EH (cell line): ENCODE measurements at places on chromosomes 3 and 15.

DNA sequence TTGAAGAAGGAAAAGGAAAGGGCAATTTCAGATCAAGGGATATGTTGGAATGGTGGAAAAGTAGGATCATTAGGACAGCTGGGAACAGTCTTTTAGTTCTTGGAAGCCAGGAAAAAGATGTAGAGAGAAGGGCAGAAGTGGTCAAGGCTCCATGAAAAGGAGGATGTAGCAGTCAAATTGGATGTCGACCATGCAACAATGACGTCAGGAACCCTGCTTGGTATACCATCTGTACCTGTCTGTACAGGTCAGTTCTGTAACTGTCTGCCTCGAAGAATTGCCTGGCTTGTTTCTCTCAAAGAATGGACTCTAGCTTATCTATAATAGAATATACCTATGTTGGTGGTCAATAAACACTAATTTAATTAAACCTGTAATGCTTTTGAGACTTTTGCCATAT lies 157.8 kb upstream of the SGO1 start:
- DNase-seq: no peak

DNA sequence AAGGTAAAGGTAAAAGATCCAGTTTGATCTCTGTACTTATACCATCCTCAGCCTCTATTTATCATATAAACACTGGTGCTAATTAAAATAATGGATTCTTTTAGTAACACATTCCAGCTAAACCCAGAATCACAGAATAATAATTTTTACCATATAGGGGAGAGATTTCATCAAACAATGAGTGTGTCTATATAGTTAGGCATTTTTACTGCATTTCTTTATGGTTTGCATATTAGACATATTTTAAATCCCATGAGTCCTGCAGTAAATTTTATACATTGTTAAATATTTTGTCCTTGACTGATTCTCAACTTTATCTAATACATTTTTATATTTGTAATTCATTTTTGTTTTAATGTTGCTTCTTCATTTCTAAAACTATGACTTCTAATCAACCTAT lies 323.7 kb upstream of the AGTR1 start:
- no peak for DNase-seq

- DNase-seq: no peak
Observed at GRCh38 chr15:25242957-25243799, 195.6 kb downstream of the UBE3A start.

DNA sequence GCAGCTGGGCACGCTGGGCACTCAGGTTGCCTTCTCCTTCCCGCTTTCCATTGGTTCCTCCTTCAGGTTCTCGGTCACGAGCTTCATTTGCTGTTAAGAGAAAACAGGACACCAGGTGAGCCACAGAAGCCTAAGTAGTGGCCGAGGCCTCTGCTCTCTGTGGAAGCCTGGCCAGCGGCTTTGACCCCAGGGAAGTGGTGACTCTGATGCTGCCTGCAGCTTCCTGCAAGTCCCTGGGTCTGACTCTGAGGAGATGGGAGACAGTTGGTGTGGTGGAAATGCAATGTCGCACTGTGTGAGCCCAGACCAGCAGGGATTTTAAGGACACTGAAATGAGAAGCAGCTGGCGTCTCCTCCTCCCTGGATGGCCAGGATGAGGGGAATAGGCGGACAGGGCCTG lies 80.5 kb downstream of the SNRK start:
- no peak for DNase-seq

- no peak for DNase-seq
Observed at GRCh38 chr3:127629467-127630403, 750 bp downstream of the PODXL2 start.

GRCh38 chr15:100034191-100034590 lies 301.0 kb upstream of the LYSMD4 start:
- no peak for DNase-seq

DNA sequence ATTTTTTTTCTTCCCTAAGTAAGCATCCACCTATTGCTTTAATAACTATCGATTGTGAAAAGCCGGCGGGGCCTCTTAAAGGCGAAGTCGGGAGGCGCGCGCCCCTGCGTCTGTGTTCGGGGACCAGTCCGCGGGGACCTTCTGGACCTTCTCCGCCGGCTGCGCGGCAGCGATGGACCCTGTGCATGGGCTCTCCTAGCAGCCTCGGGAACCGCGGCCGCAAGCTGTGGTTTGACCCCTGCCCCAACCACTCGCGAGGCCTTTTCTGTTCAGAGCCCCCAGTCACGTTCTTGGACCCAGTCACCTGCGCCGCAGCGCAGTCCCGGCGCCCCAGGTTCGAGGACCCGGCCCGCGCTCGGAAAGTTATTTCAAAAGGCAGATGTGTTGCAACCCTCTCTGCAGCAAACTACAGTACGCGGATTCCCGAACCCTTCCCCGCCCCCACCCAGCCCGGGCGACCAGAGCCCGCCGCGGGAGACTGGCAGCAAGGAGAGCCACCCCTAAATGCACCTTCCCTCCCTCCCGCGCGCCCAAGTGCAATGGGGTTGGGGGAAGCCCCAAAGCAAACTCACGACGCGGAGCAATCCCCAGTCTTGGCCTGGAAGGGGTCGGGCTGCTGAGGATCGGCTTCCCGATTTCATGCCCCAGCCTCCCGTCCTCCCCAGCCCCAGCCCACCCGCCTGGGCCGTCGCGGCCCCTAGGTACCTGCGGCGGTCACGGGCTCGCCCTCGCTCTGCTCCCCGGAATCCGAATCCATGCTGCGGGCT lies 684 bp downstream of the TNFAIP8L3 start:
- DNase-seq: peak; percentile 11

DNA sequence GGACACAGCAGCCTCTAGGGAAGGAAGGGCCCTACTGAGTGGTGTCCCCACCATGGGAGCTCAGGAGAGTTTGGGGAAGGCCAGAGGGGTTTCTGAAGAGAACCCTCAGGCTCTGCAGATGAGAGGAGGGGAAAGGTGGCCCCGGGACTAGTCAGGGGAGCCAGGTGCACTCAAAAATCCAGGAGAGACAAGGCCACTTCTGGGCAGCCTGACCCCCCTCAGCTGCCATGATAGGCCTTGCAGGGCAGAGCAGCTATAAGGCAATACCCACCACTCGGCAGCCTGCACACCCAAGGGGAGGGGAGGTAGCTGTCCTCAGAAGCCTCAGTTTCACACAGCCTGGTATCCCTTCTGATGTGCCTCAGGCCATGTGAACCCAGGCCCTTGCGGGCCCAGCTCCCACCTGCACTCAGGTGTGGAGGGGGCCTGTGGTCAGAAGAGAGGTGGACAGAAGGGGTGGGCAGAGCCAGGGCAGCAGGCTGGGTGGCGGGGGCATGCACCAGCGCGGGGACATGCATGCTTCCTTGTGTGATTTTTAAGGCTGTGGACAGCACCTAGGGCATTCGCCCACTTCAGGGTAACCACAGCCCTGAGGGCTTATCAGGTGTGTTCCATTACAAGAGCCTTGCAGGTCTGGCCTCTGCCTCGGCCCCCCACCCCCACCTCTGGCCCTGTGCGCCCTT lies 34.6 kb downstream of the SRPRB start:
- DNase-seq: no peak

GRCh38 chr3:157026091-157026490 lies 133.9 kb downstream of the CCNL1 start:
- peak; percentile 23 for DNase-seq

DNA sequence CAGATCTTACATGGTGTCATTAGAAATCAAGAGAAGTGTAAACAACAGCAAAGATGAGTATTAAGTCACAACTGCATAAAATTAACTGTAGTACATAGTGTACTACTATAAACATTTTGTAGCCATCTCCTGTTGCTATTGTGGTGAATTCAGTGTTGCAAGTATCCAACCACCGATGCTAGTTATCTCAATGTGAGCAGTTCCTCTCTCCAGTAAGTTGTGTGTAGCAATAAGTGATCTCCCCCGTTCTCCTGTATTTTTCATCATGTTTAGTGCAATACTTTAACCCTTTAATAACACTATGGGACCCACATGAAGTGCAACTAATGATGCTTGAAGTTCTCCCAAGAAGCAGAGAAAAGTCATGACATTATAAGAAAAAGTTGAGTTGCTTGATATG lies 264.7 kb upstream of the KCNH8 start:
- no peak for DNase-seq

DNA sequence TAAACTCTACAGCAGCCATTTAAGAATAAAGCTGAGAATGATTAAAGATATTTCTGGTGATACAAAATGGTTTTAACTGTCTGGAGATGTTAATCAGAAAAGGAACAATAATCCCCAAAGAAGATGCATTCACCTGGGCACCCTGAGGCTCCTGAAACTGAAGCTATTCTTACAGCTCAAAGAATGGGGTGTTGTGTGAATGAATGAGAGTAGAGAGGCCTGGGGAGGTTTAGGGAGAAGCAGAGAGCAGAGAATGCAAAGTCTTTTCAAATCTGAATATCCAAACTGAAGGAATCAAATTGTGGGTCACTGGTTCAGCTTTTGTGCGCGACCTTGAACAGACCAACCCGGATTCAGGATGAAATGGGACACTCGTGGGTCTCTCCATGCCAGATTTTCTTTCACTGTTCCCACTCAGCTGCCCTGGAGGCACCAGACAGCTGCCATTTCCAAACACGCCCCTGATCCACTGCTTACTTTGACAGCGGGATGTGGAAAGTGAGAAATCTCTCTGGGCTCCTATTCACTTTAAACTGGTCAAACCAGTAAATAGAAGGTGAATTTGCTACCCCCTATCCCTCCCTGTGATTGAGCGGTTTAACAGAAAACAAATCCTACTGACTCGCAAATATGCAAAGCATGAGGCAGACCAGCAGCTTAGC lies 485.5 kb upstream of the THBS1 start:
- DNase-seq: no peak

- DNase-seq: peak; percentile 21
Observed at GRCh38 chr15:63985221-63986184, 60.8 kb downstream of the DAPK2 start.

GRCh38 chr3:57094575-57094974 lies 34.1 kb downstream of the SPATA12 start:
- DNase-seq: peak; percentile 4

DNA sequence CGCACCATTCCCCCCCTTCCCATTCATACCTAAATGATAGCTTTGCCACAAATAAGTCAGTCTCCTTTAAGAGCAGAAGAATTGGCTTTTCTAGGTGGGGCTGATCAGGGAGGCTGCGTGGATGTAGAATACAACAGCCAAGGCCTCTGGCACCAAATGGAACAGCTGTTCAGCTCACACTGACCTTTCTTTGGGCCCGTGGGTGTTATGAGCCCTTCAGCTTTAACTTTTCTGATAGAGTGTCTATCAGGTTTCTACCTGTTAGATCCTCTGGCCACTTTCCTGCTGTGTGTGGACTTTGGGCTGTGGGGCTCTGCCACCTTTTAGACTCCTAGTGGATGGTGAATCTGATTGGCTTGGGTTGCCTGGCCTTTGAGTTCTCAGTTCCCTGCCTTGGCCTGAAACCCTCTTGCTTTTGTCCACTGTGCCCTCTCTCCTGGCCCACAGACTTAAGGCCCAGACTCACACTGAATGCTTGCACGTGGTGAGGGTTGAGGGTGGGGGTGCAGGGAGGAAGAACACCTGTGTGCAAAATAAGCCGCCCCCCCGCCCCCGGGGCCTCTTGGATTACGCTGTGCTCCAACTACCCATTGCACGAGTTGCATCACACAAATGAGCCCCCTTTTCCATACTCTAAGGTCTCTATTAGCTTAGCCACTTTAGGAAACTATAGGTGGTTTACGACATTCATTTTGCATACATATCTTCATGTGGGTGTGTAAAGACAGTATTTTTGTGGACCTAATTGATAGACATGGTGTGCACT lies 1.3 kb upstream of the RFX7 start:
- DNase-seq: no peak

DNA sequence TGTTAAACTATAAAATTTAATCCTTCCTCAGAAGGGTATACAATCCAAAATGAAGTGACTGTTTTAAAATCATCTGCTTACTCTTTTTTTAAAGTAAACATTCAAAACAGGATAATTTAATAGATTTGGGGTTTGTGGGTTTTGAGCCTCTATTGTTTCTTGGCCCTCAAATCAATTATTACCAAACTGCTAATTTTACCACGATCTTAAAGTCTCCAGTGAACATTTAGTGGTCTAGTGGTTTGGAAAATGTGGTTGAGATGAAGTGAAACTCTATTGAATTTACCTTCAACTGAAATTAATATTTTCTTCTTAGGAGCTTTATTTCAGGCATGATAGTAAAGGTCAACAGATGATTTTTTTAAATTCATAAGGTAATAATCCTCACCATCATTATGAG lies 11.2 kb upstream of the ATP11B start:
- DNase-seq: no peak

DNA sequence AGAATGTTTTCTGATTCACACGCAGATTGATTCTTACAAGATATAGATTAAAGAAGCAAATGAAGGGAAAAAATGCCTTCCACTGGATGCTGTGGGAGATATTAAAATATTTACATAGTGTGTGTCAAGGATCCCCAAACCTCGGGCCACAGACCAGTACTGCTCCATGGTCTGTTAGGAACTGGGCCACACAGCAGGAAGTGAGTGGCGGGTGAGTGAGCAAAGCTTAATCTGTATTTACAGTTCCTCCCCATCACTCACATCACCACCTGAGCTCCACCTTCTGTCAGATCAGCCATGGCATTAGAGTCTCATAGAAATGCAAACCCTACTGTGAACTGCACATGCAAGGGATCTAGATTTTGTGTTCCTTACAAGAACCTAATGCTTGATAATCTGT lies 552.6 kb upstream of the GOLIM4 start:
- DNase-seq: no peak

DNA sequence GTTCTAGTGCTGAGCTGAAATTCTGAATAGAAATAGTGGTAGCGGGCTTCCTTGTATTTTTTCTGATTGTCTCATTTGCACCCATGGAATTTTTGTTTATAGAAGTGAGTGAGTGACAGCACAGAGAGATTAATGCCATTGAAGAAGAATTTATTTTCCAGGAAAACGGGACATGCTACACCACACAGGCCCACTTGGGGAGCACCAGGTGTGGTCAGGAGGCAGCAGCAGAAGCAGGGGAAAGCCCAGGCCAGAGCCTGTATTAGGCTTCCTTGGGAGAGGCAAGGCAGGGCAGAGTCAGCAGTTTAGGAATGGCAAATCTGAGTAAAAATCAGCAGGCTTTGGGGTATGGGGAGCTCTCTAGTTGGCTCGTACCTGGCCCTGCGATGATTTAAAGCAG lies 88.4 kb upstream of the ATP11B start:
- DNase-seq: no peak

GRCh38 chr3:50653937-50654595 lies 20.7 kb upstream of the DOCK3 start:
- no peak for DNase-seq

GRCh38 chr3:160562952-160563351 lies 2.4 kb downstream of the KPNA4 start:
- DNase-seq: no peak

GRCh38 chr3:154161806-154162205 lies 40.6 kb downstream of the ARHGEF26 start:
- DNase-seq: no peak

GRCh38 chr3:141289228-141289772 lies 57.7 kb downstream of the PXYLP1 start:
- DNase-seq: peak; percentile 35
